T-cell (primary cell): ENCODE measurements at places on chromosomes 5 and 9. TPM values are rescaled to one million over a fixed set of nuclear protein-coding genes. Genes with fewer than 3 reads are reported as not detected.

GRCh38 chr5:79255786-79256557 is 20.0 kb downstream of the JMY start:
- DNase-seq = no peak

DNA sequence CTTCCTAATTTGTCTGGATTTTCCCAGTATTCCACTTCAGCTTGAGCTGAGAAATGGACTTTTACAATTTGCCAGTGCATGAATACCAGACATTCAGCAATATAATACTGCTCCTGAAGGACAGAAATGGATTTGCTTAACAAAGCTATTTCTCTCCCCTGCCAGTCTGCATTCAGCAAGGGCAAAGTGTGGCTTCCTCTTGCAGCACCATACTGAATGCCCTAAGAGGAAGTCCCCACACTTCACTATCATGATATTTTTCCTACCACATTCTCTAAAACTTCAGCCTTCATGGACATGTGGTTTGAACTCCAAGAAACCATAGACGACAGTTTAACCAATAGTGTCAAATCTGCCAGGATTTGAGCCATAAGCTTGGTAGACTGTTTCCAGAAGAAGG is 19.8 kb upstream of the TLE4 start:
- no peak for DNase-seq

DNA sequence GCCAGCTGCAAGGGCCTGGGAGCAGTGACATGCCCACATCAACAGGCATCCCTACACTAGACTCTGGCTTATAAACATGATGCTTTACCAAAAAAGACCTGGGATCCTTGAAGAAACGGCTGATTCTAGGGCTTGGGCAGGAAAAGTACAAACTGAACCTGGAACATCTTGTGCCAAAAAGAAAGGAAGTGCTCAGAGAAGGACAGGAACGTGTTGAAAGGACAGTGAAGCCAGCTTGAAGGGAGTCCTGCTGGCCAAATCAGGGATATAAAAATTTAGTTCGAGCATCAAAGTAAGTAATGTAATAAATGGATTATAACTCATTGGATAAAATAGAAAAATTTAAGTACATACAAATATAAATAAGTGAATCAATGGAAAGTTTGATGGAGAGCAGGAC is 58.1 kb downstream of the ALDH7A1 start:
- no peak for DNase-seq

TNFAIP8 gene
- 130 TPM for total RNA-seq

GRCh38 chr9:79796411-79796810 is 224.6 kb downstream of the TLE4 start:
- DNase-seq = no peak

TMEM252 gene
- total RNA-seq = not detected

CNTNAP3 gene
- total RNA-seq = not detected

- no peak for DNase-seq
Observed at GRCh38 chr5:43305948-43306565, 7.2 kb downstream of the HMGCS1 start.

ADAMTS12 gene
- total RNA-seq = not detected

COL27A1 gene
- total RNA-seq = 1.4 TPM

DNA sequence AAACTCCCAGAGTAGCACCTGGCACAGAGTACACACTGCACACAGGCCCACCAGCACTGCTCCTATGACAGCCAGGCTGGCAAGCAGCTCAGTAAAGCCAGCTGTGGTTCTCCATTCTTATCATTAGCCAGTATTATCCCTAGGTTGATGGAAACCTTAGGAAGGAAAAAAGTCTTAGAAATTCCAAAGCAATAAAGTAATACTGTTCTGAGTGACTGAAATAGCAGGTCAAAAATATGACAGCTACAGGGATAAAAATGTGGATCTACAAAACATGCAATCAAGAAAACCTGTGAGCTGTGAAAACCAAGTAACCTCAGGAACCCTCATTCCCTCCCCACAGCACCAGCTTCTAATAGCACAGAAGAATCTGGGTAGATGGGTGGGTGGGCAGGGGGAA is 403.5 kb downstream of the SPOCK1 start:
- DNase-seq = no peak

- DNase-seq = no peak
Observed at GRCh38 chr5:179827680-179828079, 7.0 kb downstream of the SQSTM1 start.

SLC22A4 gene
- not detected for total RNA-seq

DNA sequence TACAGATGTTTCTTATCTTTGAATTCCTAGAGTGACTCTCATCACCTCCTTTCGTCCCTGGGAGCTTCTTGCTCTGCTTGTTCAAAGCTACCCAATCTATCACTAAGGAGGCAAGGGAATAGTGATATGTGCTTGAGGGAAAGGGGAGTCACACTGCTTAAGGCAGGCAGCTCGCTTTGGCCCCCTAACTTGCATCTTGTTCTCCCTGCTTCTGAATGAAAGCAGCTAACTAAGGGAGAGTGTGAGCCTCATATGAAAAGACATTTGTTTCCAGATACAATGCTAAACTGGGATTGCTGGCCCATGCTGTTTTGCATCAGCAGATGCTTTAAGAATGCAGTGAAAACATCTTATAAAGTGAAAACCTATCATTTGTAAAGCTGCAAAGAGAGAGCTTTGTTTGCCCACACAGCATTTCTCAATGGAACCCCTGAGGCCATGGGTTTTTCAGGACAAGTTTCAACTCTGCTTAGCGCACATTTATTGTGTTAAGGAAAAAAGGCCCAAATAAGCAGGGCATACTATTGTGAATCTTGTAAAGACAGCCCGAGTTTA is 367.9 kb upstream of the ADAMTSL1 start:
- no peak for DNase-seq

GRCh38 chr5:121503111-121503840 is 348.4 kb upstream of the FTMT start:
- no peak for DNase-seq

HK3 gene
- 0.55 TPM for total RNA-seq

DNA sequence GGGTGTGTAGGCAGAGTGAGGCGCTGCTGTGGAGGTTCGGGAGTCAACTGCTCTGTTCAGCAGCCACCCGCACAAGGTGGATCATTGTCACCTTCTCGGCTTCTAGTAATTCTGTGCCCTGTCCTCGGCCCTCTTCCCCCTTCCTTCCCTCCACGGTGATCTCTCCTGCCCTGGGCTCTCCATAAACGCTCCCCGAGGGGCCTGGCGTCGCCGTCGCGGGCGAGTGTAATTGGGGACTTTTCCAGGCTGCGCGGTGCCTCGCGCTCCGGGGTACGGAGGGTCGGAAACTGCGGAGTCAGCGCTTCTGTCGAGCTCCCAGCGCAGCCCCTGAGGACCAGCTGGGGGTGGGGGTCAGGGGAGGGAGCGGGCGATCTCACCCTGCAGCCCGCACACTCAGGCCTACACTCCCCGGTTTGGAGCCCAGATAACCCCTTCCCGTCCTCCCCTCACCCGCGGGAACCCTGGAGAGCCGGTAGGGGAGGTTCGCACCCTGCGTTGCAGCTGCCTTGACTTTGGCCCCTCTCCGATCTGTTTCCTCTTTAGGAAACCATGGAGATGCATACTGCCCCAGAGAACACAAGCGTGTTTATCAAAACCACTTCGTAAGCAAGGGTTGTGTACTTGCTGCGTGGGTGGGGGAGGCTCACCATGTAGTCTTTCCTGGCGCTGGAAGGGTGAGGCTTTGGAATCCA is 188.3 kb upstream of the ZNF618 start:
- no peak for DNase-seq

GRCh38 chr5:157476702-157477408 is 16.8 kb downstream of the NIPAL4 start:
- no peak for DNase-seq

- no peak for DNase-seq
Observed at GRCh38 chr5:130237721-130238120, 333.5 kb downstream of the CHSY3 start.

DNA sequence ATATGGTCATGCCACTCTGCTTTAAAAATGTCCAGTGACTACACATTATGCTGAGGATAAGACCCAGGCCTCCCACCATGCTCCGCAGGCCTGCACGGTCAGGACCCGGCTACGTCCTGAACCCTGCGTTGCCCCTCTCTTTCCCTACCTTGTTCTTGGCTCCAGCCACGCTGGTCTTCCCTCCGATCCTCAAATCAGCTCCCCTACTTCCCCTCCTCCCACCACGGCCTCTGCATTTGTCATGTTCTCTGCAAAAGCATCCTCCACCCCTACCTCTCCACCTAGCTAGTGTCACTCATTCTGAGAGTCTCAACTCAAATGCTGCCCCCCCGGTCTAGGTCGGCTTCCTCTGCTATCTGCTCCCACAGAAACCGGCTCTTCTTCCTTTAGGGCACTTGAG is 11.2 kb downstream of the GPX3 start:
- DNase-seq = no peak

PRSS3 gene
- total RNA-seq = not detected

GRCh38 chr5:35415309-35415708 is 185.0 kb upstream of the PRLR start:
- no peak for DNase-seq

SVEP1 gene
- 0.03 TPM for total RNA-seq

GRCh38 chr5:14283139-14283538 is 140.0 kb downstream of the TRIO start:
- DNase-seq = no peak

- DNase-seq = no peak
Observed at GRCh38 chr5:23631302-23632045, 124.1 kb downstream of the PRDM9 start.

CCL21 gene
- total RNA-seq = 0.32 TPM

ECM2 gene
- not detected for total RNA-seq

- DNase-seq = no peak
Observed at GRCh38 chr5:67875601-67876000, 340.0 kb upstream of the PIK3R1 start.

WWC1 gene
- total RNA-seq = 2.0 TPM

DNA sequence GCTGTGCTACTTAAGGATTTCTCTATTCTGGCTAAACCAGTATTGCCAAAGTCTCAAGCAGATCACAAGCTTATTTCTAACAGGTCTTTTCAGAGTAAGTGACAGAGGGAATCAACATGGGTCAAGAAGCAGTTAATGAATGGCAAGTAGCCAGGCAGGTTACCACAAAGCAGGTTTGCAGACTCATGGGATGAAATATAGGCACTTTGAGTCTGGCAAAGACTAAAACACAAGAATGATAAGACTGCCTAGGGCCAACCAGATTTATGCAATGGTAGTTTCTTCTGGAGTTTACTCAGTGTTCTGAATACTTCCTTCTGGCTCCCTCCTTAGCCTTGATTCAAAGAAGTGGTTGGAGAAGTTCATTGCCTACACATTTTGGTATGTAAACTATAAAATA is 3.6 kb downstream of the HMGCS1 start:
- no peak for DNase-seq
